ENCODE measurements at places on chromosomes 1 and 21. TPM values are rescaled to one million over a fixed set of nuclear protein-coding genes. Genes with fewer than 3 reads are reported as not detected.

DNA sequence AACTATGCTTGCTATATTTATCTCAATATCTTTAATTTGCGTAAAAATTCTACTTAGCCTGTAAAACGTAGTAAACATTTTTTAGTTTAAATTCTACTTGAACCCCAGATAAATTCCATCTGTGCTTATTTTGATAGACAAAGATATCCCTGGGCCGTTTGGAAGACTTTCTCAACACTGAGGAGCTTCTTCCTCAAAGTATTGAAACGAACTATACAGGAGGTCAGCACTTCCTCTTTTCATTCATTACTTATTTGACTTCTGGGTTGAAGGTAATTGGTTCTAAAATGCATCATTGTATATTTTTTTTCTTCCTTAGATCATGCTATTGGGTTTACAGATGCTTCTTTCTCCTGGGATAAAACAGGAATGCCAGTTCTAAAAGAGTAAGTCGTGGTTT lies 74.7 kb downstream of the HSPA13 start:
- DNase-seq = no peak

GRCh38 chr1:208536212-208536611 lies 292.0 kb upstream of the PLXNA2 start:
- no peak for DNase-seq

ODR4 gene
- 16.5 TPM for total RNA-seq

MTARC2 gene
- 29.3 TPM for total RNA-seq

GRCh38 chr1:31704271-31705079 lies 658 bp upstream of the COL16A1 start:
- DNase-seq = no peak

SPATA45 gene
- 0.39 TPM for total RNA-seq

GRCh38 chr1:212295579-212295978 lies 10.4 kb downstream of the PPP2R5A start:
- DNase-seq = no peak

GRCh38 chr1:98700228-98700627 lies 38.7 kb downstream of the SNX7 start:
- DNase-seq = no peak

DNA sequence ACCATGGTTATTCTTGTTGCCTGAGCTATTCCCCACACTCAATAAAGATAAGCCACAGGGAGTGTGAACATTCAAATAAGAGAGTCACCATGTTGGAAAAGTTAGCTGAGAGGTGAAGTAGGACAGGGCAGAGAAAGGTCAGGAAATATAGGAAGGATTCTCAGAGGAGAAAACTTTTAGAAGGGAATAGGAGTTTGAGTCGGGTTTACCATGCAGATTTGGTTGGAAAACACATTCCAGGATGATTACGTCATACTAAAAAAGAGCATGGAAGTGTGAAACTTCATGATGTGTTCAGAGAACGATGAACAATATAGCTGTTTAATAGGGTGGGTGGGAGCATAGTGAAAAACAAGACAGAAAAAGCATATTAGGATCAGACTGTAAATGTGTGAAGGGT lies 1125.3 kb upstream of the ADGRL2 start:
- no peak for DNase-seq

HENMT1 gene
- 2.3 TPM for total RNA-seq

PEAR1 gene
- 9.9 TPM for total RNA-seq

DCST2 gene
- total RNA-seq = not detected

GRCh38 chr1:6317098-6317760 lies 56.3 kb upstream of the GPR153 start:
- no peak for DNase-seq

DNA sequence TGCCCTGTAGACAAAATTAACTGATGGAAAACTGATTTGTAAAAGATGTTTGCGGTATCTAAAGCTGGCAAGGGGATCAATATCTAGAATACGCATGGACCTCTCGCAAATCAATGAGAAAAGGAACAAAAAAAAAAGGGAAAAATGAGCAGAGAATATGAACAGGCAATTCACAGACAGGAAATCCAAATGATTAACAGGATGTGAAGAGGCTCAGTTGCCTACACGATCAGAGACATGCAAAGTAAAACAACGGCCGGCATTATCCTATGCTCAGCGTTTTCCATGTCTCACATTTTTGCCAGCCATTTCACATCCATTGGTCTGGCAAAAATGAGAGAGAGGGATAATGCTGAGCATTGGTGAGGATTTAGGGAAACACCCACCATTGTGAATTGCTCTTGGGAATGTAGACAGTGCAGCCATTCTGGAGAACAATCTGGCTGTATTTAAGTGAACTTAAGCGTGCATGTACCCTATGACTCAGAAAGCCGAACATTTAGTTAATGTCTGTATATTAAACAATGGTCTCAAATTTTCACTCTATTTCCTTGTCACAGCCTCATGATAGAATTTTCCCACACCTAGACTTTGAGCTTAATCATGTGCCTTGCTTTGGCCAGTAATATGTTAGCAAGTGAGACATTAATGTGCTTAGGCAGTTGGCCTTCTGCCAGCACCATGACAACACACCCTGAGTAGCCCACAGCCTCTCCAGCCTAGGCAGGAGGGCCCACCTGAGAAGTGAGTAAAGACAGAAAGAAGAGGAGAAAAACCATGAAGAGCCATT lies 61.0 kb upstream of the NBPF3 start:
- no peak for DNase-seq

DNA sequence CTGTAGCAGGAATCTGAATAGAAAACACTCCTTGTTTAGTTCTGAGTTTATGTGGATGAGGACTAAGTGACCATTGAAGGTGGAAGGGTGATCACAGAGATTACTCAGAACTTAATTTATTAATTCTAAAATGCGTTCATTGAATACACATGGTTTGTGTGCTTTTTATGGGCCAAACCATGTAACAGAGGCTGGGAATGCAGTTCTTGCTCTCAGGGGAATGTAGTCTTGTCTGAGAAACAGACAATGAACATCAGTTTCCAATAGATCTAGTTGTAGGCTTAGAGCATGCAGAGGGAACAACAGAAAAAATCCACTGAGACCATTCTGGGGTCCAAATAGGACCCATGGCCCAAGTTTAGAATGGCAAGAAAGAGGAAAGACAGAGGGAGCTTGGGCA lies 46.1 kb downstream of the ITSN1 start:
- DNase-seq = no peak

DNA sequence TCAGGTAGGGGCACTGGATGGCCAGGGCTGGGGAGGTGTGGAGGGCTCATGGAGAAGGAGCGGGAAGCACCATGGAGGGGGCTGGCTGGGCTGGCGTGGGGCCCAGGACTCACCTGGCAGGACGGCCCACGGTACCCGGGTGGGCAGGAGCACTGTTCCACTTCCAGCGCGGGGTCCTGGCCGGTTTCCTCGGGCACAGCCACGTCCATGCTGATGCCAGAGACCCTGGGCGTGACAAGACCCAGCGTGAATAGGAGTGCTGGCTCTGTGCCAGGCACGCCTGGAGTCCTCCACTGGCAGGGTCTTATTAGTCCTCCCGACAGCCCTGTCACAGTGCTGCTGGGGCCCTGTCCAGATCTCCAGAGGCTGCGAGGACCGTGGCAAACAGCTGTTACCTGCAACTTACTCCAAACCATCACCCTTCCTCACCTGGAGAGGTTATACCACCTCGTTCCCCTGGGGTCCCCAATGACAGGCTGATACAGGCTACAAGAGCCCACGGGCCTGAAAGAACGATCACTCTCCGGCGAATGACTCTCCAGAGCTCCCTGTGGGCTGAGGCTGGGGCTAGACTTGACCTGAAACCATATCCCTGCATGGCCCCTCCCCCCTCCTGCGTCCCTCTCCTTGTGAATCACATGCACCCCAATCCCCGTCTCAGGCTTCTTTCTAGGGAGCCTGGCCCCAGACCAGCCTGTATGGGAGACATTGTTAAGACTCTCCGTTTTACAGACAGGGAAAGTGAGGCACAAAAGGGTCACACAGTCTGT lies 62.1 kb downstream of the HSPG2 start:
- DNase-seq = no peak

LIN28A gene
- total RNA-seq = not detected

C1orf116 gene
- total RNA-seq = 0.74 TPM

DNA sequence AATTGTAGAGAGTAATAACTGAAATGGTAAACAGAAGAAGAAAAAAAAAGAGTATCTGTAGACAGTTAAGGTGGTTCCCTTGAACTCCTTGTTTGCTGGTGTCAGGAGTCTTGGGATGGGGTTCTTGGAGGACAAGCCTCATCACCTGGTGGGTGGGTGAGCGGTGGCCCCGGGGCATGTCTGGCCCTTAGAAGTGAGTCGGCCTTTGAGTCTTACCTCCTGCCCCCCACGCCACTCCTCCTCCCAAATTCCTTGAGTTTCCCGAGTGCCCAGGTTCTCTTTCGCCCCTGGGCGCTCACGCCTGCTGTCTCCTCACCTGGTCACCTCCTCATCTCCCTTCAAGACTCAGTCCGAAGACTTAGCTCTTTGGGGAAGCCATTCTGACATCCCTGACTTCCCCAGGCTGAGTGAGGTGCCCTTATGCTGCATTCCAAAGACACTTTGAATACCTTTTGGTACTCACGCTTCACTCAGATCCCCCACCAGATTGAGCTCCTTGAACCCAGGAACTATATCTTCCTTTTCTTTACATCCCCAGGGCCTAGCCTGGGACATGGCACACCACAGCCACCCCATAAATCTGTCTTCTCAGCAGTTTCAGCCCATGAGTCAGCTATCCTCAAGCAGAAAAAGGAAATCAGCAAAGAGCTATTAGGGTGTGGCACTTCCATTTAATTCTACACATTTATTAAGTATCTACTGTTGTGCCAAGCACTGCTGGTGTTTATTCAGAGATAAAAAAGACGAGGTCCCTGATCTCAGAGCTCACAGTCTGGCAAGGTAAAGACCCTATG lies 13.5 kb upstream of the IKBKE start:
- no peak for DNase-seq

- no peak for DNase-seq
These were observed 58.7 kb downstream of the RABGAP1L start for GRCh38 chr1:174217787-174218574.

DNA sequence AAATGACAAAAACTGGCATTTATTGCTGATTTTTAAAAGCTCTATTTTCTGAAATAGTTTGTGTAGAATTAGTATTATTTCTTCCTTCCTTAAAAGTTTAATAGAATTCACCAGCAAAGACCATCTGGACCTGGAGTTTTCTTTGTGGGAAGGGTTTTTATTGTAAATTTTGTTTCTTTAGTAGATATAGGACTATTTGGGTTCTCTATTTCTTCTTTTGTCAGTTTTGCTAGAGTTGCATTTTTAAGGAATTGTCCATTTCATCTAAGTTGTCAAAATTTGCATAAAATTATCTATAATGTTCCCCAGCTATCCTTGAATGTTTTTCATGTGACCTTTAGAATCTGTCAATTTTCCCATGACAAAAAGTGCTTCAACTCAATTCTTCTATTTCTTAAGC lies 28.8 kb upstream of the LRP8 start:
- no peak for DNase-seq

CBR1 gene
- 602 TPM for total RNA-seq

DNA sequence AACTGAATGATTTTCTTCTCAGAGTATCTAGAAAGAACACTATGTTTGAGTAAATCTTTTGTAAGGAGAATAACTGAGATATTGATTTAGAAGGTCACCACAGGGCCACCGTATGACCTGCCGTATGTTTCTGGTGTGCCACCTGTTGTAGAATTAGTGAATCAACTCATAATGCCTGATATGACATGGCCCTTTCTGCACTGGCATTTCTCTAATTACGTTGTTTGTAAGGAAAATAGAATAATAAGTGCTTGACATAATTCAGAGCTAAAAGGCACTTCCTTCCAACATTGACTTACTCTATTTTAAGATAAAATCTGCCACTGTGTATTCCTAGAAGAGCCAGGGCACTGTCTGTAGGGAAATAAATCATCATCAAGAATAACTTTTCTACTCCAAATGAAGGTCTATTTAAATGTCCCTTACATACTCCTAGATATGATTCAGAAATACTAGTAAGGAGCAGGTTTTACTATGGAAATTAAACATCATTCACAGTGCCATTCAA lies 101.7 kb downstream of the PHTF1 start:
- DNase-seq = no peak

GRCh38 chr1:161943737-161944136 lies 79.9 kb downstream of the OLFML2B start:
- DNase-seq = no peak

GPX7 gene
- 21.1 TPM for total RNA-seq

DNA sequence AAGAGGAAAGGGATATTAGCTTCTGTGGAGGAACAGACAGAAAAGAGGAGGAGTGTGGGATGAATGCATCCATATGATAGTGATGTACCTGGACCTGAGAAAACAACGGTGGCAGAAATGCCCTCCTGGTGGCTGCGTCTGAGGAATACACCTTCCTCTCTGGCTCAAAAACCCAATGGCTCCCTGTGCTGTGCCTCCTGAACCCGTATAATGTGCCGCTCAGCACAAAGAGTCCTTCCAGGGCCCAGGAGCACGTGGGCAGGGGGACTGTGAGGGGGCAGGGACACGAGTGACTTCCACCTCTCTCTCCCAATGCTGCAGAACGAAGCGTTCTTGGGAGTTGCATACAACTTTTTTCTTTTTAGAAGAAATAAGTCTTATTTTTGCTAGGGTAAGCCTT lies 31.2 kb downstream of the IRF2BP2 start:
- no peak for DNase-seq

DNA sequence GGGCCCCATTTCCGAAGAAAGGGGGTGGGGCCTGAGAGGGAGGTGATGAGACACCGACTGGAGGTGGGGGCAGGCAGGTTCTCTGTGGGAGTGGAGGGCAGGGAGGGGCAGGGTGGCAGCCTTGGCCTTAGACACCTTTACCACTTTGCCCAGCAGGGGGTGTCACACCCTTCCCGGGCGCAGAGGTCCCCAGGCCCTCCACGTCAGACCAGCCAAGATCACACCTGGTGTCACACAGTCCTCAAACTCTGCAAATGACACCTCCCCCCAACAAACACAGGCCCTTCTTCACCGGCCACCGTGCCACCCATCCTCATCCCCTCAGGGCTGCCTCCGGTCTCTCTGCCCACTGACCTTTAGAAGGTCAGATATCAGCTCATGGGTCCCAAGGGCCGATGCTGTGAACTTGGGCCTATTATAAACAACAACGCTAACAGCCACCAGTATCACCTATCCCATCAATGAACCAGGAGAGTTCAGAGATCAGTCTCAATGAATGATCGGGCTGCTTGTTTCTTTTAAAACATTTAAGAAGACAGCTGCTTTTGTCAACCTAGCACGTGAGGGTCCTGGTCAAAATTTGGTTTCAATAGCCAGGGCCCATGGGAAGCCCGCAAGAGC lies 103.9 kb downstream of the CASZ1 start:
- no peak for DNase-seq

DNA sequence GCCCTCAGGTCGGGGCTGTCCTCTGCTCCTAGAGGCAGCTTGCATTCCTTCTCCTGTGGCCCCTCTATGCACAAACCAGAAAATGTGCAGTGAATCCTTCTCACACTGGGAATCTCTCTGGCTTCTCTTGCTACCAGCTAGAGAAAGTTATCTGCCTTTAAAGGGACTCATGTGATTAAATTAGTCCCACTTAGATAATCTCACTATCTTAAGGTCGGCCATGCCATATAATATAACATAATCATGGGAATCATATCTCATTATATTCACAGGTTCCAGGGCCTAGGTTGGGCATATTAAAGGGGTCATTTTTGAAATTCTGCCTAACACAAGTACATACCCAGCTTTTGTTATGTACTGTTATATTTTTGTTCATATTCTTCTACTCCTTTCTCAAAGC lies 31.4 kb downstream of the PTGFR start:
- no peak for DNase-seq

GRCh38 chr1:171110621-171111326 lies 20.1 kb downstream of the FMO3 start:
- DNase-seq = no peak

FAM72B gene
- 3.2 TPM for total RNA-seq

Data from adrenal gland (tissue), 19 donors.